ENCODE measurements at places on chromosomes 12 and 14.

GRCh38 chr12:110688446-110689280 lies at the start of gene HVCN1:
Gene HVCN1, minus strand, starts transcription at chr12:110689115. Its CDS starts 5,870 bp downstream, at chr12:110683245.
- DNase-seq: no peak

DNA sequence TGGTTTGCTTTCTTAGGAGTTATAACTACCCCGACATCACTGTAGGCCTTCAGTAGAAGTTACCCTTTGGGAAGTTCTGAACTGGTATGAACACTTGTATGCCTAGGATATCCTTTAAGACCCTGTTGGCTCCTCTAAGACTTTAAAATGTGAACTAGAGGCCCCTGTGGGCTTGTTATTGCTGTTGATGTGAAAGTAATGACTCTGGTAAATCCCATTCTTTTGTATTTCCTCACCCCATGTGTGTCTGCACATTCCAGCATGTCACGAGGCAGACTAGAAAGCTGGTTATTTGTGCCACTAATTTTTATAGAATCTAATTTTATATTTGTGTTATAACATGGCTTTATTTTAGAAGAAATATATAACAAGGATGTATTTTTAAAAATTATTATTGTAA lies 48.9 kb downstream of the SERPINA10 start:
- DNase-seq: no peak

DNA sequence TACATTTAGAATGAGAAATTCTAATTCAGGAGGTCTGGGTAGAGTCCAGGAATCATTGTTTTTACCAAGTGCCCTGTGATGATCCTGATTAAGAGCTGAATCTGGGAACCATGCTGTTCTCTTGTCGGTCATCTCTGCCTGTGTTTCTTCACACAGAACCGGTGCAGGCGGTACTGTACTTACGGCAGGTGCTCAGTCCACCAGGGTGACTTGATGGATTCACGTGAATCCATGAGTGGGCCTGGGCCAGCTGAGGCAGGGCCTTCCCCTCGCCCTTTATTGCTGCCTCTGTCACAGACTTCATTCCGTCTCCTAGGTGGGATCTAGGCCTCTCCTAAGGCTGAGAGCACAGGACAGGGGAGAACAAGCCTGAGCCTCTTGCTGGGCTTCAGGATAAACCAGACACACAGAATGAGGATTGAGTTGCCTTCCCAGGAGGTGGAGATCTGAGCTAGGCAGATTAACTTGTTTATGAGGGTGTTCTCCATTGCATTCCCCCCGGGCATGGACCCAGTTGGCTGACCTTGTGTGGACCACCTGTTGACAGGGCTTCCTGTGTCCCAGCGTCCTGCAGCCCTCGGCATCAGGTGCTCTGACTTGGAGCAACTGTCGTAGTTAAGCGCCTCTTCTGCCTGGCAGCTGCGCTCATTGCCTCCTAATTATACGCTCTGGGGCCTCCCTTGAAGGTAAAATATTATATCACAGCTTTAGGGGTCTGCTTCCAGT lies 42.1 kb downstream of the B4GALNT3 start:
- DNase-seq: no peak

DNA sequence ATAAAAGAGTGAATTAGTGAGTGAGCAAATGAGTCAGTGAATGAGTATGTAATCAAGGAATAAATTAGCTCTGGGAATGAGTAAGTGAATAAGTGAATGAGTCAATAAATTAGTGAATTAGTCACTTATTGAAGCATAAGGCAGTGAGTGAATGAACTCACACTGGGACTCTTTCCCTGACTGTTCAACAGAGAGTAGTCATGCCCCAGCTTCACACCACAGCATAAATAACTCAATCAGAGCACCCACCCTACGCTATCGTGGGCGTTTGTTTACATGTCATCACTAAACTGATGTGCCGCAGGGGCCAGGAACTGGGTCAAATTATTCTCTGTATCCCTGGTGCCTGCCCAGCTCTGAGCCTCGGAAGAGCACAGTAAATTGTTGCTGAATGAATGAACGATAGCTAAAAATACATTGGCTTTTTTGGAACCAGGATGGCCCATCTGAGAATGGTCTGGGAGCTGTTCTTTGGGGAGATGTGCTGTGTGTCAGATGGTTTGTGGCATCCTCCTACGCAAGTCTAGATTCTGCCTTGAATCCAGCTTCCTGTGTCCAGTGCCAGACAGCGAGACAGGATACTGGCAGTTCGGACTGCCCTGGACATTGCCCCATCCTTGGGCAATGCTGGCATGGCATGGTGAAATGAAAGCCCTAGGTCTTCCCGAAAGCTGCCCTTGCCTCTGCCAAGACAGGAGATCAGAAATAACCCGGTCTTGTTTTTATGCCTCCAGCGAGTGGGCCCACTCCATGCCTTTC lies 98.0 kb upstream of the RTL1 start:
- DNase-seq: no peak

DNA sequence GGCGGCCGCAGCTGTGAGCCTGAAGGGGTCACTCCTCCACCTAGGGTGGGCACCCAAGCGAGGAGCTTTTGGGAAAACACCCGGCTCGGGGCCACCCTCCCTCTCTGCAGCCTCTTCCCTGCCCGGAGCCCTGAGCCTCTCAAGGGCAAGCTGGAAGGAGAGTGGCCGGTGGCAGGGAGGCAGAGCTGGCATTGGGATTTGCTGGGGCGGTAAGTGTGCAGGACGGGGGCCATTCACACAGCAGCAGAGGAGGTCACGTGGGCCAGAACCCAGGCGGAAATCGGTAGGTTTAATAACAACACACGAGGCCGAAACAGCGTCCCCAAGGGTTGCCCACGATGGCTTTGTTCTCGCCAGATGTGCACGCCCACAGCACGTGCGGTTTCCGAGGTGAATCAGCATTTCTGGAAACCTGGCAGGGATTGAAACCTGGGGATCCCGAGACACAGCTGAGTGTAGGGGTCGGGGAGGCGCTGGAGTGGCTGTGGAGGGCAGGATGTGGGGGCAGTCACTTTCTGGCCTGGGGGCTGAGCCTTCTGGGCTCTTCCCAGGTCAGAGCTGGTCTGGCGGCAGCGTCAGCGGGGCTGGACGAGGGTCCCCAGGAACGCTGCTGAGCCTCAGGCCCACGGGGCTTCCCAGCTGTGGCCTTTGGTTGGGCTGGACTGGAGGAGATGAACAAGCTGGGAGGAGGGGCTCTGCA lies 23.5 kb downstream of the NOC4L start:
- no peak for DNase-seq

GRCh38 chr12:47808050-47808449 lies 11.7 kb downstream of the HDAC7 start:
- no peak for DNase-seq

DNA sequence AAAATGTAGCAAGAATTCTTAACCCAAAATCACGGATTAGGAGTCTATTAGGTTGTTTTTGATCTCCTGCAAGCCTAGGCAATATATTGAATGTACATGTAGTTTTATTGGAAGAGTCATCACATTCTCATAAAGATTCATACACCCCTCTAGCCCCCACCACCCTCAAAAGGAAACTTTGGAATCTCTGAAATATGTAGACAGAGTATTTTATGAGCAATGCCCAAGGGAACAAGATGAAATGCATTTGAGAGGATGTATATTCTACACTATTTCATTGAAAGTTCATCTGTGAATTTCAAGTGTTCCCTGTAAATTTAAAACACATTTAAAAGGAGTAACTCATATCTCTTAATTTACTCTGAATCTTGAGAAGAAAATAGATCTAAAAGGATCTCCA lies 103.7 kb downstream of the SYT1 start:
- peak; percentile 17 for DNase-seq

GRCh38 chr12:46661110-46661845 lies 164.5 kb downstream of the SLC38A4 start:
- peak; percentile 96 for DNase-seq

DNA sequence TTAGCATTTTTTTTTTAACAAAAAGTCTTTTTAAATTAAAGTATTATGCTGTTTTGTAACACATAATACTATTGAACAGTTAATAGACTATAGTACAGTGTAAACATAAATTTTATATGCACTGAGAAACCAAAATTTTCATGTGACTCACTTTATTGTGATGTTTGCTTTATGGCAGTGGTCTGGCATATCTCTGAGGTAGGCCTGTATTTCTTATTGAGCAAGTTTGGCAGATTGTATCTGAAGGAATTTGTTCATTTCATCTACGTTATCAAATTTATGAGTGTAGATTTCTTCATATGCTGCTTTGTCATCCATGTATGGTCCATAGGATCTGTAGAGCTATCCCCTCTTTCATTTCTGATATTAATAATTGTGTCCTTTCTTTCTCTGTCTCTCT lies 78.8 kb upstream of the PDE3A start:
- no peak for DNase-seq

GRCh38 chr12:1812650-1813302 lies 7.6 kb upstream of the LRTM2 start:
- DNase-seq: no peak

DNA sequence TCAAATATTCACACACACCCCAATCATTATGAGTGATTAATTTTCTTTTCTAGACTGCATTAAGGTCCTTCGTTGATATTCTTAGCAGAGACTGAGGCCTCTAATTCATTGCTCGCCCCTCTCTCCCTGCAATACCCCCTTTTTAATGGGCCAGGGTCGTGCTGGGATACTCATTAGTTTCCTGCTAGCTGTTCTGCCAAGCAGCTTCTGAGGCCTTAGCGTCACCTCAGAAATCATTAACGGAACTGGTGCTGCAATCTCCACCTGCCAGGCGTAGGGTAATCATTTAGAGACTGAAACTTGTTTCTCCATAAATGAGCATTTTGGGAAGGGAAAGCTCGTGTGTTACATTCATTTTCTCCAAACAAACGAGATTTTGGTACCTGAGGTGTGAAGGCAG lies 1054.7 kb downstream of the GALC start:
- no peak for DNase-seq

GRCh38 chr12:121005346-121005815 lies 10.9 kb downstream of the C12orf43 start:
- no peak for DNase-seq

- DNase-seq: no peak
These were observed 201.4 kb upstream of the PWP1 start for GRCh38 chr12:107484230-107484629.

DNA sequence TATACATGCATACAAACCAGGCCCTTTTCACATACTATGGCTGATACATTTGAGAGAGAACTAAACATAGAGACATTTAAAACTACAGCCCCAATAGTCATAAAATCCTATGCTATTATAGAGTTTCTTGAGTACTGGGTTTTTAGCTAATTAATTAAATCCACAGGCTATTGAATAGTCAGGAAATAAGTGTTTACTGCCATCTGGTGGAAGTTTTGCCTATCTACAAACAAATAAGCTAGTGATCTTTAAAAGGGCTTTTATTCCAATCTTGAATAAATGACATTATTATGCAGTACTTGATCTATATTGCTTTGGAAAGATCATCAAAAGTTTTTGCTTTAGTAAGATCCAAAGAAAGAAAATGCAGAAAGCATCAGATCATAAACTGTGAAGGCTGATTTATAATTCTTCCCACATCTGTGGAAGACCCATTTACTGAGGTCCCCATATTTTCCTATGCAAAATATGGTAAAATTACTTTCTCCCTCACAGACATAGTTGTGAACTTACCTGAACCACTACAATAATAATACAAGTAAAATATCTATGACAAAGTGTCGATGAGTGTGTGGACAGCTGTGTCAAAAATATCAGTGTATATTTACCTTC lies 131.3 kb downstream of the ITPR2 start:
- DNase-seq: no peak

GRCh38 chr14:39568809-39569538 lies 136.7 kb upstream of the FBXO33 start:
- DNase-seq: no peak

GRCh38 chr14:102282751-102283465 lies 22.1 kb downstream of the MOK start:
- DNase-seq: no peak

DNA sequence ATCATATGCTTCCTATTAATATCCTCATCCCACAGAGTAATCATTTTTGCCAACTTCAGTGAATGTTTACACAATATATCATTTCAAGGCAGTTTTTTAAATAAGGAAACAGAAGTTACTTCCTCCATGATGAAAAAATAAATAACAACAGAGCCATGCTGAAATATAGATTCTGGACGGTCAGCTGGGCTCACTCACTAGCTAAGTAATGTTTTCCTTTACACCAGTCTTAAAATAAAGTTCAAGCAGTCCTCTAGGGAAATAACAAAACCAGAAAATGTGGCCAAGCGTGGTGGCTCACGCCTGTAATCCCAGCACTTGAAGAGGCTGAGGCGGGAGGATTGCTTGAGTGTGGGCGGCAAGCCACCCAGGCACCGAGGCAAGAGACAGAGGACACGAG lies 28.7 kb downstream of the AICDA start:
- no peak for DNase-seq

DNA sequence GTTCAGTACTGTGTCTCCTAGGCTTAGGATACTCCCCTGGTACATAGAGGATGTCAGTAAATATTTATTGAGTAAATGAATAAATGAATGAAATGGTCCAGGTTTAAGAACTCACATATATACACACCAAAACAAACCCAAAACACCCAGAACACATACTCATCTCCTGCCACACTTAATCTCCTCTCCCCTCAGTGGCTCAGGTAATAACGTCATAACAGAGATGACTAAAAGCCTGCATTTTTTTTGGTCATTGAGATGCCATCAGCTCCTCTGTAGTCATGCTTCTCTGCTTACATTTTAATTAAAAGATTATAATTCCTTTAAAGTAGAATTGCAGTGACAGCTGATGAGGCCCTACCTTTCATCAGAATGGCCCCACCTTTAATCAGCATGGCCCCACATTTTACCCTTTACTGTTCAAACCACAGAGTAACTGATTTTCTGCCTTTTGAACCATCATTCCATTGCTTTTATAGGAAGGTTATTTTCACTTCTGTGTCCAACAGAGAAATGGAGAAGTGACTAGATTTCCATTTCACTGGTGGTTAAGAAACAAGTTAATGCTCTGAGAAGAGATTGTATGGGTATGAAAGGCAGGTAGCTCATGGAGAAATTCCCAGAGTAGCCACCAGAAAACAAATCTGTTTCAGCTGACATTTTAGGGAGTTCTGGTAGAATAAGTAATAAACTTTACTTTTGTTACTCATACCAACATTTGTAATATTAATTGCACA lies 193.4 kb upstream of the ATP2B1 start:
- no peak for DNase-seq

DNA sequence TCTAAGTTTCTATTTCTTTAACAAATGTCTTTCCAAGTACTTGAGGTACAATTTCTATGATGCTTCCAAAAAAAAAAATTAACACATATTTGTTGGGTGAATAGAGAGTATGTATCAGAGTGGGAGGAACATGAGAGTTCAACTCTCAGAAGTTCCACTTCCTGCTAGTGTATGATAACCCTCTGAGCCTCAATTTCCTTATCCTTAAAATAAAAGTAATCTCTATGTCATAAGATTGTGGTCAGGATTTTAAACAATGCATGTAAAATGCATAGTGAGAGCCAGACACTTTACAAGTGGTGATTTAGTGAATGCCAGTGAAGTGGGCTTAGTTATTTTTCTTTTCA lies 270.3 kb upstream of the AMIGO2 start:
- DNase-seq: no peak

Measured in fibroblast of skin of left biceps (primary cell).